ENCODE measurements at places on chromosomes 6 and 20.

- no peak for DNase-seq
These were observed 392.7 kb upstream of the MAN1A1 start for GRCh38 chr6:119742188-119742803.

GRCh38 chr6:45045253-45045601 is 282.9 kb upstream of the RUNX2 start:
- no peak for DNase-seq

DNA sequence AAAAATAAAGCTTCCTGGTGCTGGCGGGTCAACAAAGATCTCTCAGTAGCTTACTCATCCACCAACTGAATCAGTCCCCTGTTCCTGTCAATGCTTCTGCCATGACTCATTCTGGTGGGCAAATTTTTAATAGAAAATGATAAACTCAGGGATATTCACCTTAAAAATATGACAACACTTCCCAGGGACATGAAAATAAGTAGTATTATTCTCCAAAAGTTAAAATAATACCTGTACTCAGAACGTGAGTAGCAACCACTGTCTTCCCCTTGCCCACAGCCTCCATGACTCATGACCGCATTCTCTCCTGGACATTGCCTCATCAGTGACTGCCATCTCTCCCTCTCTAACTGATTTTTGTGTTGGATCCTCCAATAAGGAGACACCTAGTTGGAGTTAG is 552.3 kb downstream of the KIF16B start:
- DNase-seq: no peak

DNA sequence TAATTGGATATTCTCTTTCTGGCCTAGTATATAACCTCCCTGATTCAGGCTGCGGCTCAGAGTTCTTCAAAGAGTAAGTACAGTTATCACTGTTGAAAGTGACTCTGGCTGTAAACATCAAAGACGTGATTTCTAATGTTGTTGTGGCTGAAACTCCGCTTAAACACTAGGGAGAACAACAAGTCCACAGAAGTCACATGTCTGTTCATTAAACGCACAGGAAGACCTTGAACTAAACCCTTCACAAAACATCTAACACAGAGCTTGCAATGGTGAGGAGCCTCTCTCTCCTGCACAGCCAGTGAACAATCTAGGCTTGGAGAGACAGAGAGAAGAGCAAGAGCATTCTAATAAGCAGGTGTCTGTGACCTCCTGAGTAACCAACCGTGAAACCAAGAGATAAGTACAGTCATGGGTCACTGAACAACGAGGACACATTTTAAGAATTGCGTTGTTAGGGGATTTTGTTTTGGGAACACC is 249.3 kb downstream of the PRKN start:
- no peak for DNase-seq

DNA sequence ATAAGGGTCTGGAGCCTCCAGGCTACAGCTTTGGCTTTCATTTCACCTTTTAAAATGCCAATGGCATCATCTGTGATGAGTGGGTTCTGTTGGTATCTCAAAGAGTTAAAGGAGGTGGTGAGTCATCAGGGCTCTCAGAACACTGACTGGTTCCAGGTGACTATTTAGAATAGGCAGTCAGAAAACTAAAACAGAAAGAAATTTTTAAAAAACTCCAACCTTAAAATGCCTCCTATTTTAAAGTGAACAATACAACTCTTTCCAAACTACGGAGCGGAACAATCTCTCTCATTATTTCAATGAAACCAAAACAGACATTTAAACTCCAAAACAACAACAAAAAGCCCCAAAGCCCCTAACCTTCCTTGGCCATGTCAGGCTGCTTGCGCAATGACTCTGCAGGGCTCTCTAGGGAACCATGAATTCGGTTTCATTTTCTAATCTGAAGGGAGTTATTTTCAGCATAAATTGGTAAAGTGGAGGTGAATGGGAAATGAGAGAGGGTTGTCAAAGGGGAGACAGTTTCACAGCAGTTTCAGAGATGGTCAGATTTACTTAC is 194.9 kb downstream of the KIF6 start:
- no peak for DNase-seq
